ENCODE measurements at places on chromosomes 5 and 9.

GRCh38 chr9:120655005-120655622 lies 59.2 kb downstream of the MEGF9 start:
- no peak for DNase-seq

DNA sequence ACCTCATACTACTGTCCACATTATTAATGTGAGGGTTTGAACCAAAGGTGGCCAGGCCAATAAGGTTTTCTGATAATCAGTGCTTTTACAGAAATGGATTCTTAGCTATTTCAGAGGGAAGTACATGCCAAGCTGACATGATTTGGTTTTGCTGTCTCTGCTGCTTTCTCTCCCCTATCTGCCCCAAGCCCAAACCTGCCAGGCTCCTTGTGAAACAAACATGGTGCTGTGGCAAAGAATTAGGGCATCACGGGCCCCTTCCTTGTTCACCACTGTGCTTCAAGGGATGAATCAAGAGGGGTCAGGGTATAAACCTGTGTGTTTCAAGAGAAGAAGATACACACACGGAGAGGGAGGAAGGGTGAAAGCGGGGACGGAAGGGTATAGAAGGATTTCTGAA lies 41.3 kb upstream of the SMU1 start:
- no peak for DNase-seq

- no peak for DNase-seq
These were observed 72.8 kb upstream of the ANKH start for GRCh38 chr5:14944350-14944739.

GRCh38 chr5:40166802-40167201 lies 512.9 kb upstream of the PTGER4 start:
- DNase-seq, result no peak

GRCh38 chr5:138466900-138467710 lies 1.8 kb downstream of the EGR1 start:
- DNase-seq, result no peak

DNA sequence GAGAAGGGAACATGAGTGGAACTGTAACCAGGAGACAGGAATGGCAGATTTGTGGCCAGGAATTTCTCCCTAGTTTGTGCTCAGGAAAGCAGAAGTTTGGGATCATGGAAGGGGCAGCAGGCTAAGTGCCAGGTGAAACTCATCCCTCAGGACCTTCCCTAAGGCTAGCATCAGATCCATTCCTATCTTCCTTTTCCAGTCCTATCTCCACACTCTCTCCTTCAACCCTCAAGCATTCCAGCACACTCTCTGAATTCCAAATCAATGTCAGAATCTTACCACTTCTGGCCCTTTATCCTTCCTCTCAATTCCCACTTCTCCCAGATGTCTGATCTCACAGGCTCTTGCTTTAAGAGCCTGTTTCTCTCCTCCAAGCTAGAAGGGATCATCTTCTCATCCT lies 53.2 kb upstream of the GRIA1 start:
- no peak for DNase-seq

GRCh38 chr5:148343046-148343407 lies 7.7 kb downstream of the SPINK9 start:
- DNase-seq, result no peak

GRCh38 chr9:133647765-133648469 lies 11.8 kb downstream of the DBH start:
- no peak for DNase-seq

DNA sequence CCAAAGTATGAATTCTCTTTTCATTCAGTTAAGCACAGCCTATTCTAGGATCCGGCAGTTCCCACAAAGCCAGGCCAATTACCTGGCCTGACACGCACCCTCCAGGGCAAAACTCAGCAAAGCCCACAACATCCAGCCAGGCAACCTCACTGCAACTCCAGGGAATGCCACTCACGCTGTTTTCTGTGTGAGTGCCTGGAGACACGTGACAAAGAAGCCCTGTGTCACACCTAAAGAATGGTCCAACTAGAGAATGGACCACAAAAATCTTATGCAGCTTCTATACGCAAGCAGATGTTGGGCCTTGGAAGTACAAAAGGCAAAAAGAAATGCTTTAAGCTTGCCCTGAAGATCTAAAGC lies 20.2 kb downstream of the RETREG1 start:
- DNase-seq, result no peak

- peak; percentile 42 for DNase-seq
These were observed 28.8 kb downstream of the CAMK4 start for GRCh38 chr5:111252799-111253545.

GRCh38 chr5:163505368-163506094 lies at the start of gene MAT2B:
Gene MAT2B, plus strand, starts transcription at chr5:163505619. Its CDS starts 68 bp downstream, at chr5:163505687.
- DNase-seq, result peak; percentile 93

GRCh38 chr5:54347221-54347865 lies 37.0 kb upstream of the ARL15 start:
- no peak for DNase-seq

DNA sequence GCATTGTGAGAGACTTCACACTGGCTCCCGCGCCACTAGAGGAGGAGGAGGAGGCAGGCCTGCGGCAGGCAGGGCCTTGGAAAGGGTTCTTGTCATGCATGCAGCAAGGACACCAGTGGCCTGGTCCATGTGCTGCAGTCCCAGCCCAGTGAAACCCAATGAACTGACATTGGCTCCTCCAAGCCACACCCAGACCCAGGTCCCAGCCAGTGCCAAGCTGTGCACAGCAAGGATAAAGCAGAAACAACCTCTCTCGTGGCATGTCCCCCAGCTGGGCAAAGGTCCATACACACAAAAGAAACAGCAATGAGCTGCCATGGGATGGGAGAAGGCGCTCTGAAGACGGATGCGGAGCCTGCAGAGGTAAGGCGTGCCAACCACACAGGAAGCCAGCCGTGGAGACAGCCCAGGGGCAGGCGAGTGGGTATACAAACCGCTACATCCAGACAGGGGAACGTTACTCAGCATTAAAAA lies 89.2 kb downstream of the SEMA4D start:
- peak; percentile 70 for DNase-seq

GRCh38 chr5:152290181-152290580 lies 114.9 kb downstream of the NMUR2 start:
- no peak for DNase-seq

DNA sequence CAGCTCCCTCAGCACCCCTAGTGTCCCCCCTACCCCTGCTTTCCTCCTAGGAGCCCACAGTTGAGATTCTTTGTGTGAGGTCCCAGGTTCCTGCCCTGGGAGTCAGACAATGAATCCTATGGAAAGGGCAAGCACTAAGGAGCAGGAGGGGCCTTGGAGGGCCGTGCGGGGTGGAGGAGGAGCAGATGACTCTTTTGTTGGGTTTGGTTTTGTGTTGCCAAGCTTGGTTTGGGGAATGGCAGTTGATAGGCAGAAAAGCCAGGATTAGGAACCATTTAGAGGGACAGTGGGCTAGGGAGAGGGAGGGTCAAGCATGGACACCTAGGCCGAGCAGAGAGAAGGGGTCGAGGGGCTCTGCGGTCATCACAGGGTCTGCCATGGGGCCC lies 61.6 kb upstream of the SPTLC1 start:
- no peak for DNase-seq

GRCh38 chr5:96936431-96937320 lies 796 bp downstream of the LNPEP start:
- DNase-seq, result peak; percentile 25

GRCh38 chr5:63293317-63293716 lies 668.9 kb downstream of the HTR1A start:
- DNase-seq, result no peak

DNA sequence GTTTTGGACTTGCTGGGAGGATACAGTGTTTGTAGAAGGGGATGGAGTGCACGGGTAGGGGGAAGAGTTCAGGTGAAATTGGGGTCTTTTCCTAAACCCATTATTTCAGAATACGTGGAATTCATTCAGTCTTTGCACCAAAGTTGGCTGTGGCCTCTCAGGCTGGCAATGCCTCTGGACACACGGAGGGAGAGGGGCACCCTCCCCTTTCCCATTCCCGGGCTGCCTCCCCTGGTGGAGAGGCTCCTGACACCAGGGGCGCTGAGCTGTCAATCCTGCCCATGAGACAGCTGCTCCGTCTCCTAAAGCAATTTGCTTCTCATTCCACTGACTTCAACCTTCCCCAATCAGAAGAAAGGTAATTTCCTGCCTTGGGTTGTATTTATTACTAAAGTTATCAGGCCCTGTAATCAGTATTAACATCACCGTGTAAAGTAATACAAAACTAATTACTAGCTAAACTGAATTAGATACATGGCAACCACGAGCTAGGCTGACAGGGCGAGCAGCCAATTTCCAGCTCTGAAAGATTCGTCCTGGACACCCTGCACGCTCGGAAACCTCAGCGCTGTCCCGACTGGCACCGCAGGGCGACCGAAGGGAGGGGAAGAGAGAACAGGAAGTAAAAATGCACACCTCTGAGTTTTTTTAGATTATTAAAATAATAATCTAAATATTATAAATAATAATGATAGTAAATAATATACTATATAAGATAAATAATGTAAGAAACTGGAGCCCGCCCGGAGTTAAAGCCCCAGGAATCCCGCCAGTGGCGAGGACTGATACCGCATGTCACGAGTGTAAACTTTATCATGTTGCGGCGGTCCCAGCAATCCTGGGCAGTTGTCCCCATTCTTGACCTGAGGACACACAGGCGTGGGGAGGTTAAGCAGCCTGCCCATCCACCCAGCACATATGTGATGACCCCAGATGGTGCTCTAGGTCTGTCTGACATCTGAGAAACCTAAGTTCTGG lies 6.9 kb upstream of the OLFM1 start:
- no peak for DNase-seq

DNA sequence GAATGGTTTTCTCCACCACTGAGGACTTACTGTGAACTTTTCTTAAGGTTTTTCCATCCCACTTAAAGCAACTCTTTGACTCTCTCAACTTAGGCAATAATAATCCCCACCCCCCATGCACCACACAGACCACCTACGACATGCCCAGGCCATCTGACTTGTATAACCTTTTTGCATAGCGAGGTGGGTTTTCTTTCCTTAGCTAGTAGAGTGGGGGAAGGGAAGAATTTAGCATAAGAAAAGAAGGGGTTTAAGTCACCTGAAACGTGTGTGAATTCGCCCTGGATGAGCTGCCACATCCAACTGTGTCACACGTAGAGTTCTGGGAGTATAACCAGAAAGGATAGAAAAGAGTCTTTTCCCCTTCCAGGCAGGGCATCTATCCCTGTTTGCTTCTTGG lies 262.7 kb downstream of the YTHDC2 start:
- DNase-seq, result no peak

- DNase-seq, result no peak
These were observed 313.3 kb downstream of the PIK3R1 start for GRCh38 chr5:68528821-68529273.

DNA sequence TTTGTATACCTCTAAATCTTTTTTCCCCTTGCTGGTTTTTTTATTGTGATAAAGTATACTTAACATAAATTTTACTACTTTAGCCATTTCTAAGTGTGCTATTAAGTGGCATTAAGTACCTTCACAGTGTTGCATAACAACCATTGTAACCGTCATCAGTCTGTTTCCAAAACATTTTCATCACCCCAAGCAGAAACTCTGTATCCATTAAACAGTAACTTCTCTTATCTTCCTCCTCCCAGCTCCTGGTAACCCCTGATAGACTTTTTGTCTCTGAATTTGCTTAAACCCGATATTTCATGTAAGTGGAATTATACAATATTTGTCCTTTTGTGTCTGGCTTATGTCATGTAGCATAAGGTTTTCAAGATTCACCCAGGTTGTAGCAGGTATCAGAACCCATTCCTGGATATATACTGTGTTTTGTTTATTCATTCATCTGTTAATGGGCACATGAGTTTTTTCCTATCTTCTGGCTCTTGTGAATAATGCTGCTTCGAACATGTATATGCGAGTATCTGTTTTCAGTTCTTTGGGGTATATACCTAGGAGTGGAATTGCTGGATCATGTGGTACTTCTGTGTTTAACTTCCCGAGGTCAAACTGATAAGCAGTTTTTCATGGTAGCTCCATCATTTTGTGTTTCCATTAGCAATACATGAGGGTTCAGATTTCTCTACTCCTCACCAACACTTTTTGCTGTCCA lies 66.4 kb downstream of the EHMT1 start:
- no peak for DNase-seq

DNA sequence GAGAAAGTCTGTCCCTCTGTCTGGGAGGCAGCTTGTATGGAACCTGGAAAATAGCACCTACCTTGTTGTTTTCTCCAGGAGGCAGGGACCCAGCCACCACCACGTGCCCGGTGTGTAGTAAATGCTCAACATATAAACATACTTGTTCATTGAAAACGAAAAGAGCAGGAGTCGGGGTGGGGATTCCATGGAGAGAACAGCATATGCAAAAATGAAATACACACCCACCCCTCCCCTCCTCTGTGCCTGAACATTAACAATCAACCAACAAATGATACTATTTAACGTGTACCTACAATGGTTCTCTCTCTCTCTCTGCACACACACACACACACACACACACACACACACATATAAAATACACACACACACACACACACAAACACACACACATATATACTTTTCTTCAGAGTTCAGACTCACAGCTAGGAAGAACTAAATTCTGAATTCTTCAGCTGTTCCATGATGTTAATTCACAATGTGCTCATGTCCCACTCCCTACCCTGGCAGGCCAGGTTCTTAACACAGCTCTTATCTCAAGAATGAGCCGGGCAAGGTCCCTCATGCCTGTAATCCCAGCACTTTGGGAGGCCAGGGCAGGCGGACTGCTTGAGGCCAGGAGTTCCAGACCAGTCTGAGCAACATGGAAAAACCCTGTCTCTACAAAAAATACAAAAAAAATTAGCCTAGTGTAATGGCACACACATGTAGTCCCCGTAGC lies 16.3 kb upstream of the DENND1A start:
- no peak for DNase-seq

DNA sequence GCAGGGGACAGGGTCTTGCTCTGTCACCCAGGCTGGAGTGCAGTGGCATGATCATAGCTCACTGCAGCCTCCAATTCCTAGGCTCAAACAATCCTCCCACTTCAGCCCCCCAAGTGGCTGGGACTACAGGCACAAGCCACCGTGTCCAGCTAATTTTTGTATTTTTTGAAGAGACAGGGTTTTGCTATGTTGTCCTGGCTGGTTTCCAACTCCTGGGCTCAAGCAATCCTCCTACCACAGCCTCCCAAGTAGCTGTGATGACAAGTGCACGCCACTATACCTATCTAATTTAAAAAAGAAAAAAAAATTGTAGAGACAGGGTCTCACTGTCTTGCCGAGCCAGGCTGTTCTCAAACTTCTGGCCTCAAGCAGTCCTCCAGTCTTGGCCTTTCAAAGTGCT lies 31.6 kb upstream of the LECT2 start:
- no peak for DNase-seq

DNA sequence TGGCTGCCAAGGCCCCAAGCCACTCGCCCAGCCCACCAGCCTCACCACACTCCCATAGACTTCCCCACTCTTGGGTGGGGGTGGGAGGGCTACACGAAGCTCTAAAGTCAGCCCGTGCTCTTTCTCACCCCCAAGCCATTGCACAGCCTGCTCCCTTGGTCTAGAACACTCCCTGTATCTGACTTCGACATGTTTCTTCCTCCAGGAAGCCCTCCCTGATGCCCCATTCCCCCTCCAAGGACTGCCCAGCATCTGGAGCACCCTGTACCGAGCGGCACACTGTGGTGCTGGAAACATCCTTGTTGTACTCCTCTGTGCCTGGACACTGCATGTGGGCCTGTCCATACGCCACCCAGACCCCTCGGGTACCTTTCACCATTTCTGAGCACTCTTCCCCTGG lies 49.4 kb upstream of the KCNMB1 start:
- no peak for DNase-seq

- DNase-seq, result no peak
These were observed 49.9 kb downstream of the ITGA1 start for GRCh38 chr5:52837591-52838001.

Measured in CD4-positive, alpha-beta T cell (primary cell).